ENCODE measurements at places on chromosomes 2 and 18.
A peak's percentile ranks its signal among the peaks of the same experiment; 100 is the strongest.

- no peak for DNase-seq
Observed at GRCh38 chr2:151106805-151107506, 154.7 kb downstream of the RBM43 start.

DNA sequence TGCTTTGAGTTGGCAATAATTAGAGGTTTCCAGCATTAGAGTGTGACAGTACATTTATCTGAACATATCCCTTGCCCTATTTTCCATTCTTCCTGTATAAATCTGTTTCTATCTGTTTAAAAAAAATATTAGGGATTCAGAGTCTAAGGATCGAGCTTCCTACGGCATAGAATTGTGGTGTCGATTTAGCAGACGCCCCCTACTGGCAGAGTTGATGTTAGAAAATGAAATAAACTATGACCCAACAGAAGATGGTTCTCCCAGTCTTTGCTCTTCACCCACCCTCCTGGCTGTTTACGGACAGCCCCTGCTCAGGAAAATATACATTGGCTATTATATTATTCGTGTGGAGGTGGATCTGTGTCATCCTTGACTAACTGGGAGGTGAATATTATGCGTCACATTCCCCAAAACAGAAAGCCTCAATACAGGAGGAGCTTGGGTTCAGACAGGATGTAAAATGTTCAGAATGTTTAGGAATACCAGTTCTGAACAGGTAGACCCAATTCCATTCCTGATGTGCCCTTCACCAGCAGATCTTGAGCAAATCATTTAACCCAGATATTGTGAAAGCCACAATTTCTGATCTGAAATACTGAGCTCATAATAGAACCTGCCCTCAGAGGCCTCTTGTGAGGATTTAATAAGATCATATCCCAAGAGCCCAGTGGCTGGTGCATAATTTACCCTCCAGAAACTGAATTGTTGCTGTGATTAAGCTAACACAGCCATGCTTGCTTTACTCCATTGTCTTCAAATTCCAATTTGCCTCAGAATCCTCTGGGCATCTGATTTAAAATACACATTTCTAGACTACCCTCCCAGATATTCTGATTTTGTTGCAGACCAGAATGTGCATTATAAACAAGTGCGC is 10.8 kb upstream of the ERMN start:
- peak; percentile 44 for DNase-seq

- DNase-seq, result no peak
Observed at GRCh38 chr18:26928670-26929313, 63.3 kb upstream of the AQP4 start.

GRCh38 chr2:238434846-238435751 is 8.4 kb downstream of the ASB1 start:
- no peak for DNase-seq

DNA sequence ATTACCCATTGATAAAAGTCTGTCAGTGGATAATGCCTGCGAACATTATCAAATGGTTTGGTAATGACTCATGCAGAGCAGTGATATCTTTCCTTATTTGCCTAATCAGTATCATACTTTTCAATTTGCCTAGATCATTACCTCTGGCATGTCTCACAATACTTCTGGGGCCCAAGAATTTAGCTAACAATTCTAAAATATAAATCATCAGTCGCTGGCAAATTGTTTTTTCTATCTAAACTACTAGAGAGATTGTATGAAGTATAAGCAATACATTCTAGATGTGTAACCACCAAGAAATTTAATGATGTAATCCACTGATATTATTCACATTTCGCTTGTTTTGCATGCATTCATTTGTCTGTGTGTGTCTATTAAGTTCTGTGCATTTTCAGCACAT is 191.2 kb upstream of the CDH19 start:
- DNase-seq, result peak; percentile 62

DNA sequence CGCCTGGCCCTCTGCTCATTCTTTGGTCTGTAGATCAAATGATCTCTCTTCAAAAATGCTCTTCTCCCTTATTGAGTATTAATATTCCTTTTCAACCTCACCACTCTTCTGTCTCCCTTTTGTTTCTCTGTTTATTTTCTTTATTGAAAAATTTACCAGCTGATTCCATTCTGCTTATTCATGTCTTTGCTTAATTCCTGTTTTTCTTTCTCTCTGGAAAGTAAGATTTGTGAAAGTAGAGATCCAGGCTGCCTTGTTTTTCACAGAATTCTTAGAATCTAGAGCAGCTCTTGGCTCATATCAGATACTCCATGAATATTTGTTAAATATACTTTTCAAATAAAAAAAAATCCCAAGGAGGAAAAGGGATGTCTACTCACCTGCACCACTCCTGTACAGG is 157.0 kb downstream of the DOCK10 start:
- DNase-seq, result peak; percentile 43

DNA sequence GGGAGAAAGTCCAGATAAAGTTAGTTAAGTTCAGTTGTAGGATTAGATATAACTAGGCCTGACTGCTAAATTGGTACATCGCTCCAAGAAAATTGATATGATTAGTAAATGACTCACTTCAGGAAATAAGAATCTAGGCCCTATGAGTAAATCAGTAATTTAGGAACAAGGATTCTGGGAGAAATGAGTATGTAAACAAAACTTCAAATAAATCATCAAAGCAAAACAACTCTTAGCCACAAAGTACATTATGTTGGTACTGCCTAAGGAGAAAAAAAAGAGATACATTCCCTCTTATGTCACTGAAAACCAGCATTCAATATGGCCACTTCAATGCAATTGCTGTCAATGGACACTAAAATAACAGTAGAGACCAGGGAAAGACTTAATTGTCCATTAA is 529.1 kb downstream of the ZNF804A start:
- DNase-seq, result no peak

GRCh38 chr2:240593026-240593702 is 6.6 kb downstream of the CAPN10 start:
- DNase-seq, result no peak

- peak; percentile 36 for DNase-seq
Observed at GRCh38 chr2:146189541-146189940, 1655.3 kb upstream of the ACVR2A start.

DNA sequence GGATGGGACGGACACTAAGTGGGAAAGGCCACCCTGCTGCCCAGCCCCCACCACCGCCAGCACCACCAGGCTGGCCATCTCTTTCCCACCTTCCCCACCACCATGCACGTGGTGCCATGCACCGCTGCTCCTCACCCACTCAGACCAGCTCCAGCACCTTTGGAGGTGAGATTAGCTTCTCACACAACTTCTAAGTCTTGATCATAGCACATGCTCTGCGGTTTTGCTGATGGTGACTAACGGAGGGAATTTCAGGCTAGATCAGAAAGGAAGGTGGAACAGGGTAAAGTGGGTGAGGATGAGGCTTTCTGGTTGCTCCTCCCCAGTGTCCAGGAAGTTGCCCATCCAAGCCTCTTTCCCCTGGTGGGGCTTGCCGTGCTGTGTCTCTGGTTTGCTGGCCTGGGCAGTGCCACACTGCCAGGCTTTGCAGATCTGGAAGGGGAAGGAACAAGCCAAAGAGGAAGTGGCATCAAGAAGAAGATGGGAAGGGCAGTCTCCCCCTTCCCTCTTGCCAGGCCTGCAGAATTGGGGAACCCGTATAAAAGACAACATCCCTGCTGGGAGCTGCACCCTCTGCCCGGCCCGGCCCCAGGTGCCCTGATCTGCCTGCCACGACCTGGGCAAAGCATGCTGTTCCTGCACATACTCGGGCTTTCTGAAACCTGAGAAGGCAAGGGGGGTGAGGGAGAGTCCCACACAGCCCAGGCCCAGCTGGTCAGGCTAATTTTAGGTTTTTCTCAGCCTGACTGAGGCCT is 44.3 kb upstream of the CAB39 start:
- DNase-seq, result no peak

DNA sequence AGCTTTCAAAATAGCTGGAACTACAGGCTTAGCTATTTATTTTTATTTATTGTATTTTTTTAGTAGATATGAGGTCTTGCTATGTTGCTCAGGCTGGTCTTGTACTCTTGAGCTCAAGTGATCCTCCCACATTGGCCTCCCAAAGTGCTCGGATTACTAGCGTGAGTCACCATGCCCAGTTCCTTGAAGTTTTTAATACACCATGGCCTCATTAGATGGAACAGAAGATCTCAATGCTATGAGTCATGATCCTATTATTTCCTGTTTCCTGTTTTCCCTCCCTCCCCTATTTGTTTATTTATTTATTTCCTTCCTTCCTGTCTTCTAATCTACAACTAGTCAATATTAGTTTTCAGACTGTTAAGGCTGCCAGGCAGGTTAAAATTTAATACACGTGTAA is 309.0 kb downstream of the CMPK2 start:
- peak; percentile 57 for DNase-seq

DNA sequence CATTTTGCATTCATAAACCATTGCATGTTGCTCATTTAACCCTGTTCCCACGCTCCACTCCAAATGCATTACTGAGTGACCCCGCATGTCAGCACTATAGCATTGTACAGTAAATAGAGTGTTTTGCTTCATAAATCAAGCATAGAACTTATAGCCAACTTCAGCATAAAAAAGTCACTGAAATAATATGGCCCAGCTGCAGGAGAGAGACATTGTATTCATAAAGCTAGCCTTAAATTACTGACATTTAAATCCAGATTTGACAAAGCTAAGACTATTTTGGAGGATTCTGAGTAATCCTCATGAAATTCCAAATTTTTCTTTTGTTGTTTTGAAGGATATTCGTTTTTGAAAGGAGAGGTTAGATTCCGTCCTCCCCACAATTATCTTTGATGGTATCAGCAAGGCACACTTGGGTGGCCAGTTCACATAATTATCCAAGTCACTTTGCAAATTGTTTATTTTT is 320.9 kb upstream of the TCF4 start:
- peak; percentile 45 for DNase-seq

DNA sequence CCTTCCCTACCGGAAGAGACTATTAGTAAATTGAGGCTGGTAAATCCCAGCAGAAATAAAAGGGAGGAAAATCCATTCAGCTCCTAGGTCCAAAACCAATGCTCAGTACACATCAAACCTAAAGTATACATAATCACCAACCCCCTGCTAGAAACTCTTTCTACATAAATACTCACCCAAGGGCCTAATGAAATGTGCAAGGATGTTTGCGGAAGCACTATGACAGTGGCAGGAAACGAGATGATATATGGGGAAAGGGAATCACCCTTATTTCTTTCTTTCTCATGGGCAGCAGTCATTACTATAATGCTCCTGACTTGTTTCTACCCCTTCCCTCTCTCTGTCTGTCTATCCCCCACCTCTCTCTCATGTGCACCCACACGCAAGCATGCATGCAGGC is 1.3 kb upstream of the SCTR start:
- DNase-seq, result no peak

- DNase-seq, result no peak
Observed at GRCh38 chr2:62410015-62410453, 96.0 kb downstream of the TMEM17 start.

DNA sequence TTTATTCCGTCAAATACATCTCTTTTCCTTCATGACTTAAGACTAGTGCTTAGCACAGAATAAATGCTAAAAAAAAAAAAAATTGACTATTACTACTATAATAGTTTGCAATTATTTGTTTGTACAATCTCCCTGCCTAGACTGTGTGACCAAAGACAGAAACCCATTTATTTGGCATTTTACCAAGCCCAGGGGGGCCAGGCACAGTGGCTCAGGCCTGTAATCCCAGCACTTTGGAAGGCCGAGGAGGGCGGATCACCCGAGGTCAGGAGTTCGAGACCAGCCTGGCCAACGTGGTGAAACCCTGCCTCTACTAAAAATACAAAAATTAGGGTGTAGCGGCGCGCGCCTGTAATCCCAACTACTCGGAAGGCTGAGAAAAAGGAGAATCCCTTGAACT is 1.4 kb downstream of the ASB3 start:
- peak; percentile 15 for DNase-seq

GRCh38 chr2:26900831-26901321 is 52.9 kb downstream of the DPYSL5 start:
- no peak for DNase-seq

GRCh38 chr2:174336501-174337336 is 2.0 kb downstream of the SP9 start:
- DNase-seq, result no peak

DNA sequence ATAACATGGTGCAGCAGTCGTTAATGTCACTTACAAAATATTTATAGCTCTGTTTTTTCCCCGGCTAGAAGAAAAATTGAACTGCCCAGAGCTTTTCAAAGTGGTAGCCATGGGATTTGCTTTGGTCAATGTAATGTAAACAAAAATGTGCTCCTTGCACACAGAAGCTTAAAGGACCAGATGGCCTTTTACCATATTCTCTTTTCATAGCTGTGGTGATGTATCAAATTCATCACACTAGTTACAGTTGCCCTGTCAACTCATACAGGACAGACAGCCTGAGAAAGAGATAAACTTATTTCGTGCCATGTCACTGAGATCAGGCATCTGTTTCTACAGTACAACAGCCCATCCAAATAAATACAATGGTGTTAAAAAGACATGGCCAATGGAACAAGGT is 368.1 kb upstream of the CDH19 start:
- DNase-seq, result no peak

- DNase-seq, result peak; percentile 34
Observed at GRCh38 chr18:68826121-68826520, 28.2 kb downstream of the CCDC102B start.
